ENCODE measurements at places on chromosomes 1 and 21. TPM values are rescaled to one million over a fixed set of nuclear protein-coding genes. Genes with fewer than 3 reads are reported as not detected.

NFASC gene
- total RNA-seq = 6.2 TPM

LPAR3 gene
- 2.3 TPM for total RNA-seq

SDC3 gene
- 59.1 TPM for total RNA-seq

CNTN2 gene
- not detected for total RNA-seq

TMEM81 gene
- 2.3 TPM for total RNA-seq

- DNase-seq = no peak
These were observed 102.5 kb upstream of the TARDBP start for GRCh38 chr1:10909697-10910680.

GRCh38 chr1:160978510-160978927 lies 23.9 kb upstream of the ITLN2 start:
- no peak for DNase-seq

GRCh38 chr1:200274116-200274515 lies 135.7 kb downstream of the ZNF281 start:
- DNase-seq = no peak

GRCh38 chr1:109765483-109765815 lies 1.7 kb upstream of the EPS8L3 start:
- no peak for DNase-seq

DNA sequence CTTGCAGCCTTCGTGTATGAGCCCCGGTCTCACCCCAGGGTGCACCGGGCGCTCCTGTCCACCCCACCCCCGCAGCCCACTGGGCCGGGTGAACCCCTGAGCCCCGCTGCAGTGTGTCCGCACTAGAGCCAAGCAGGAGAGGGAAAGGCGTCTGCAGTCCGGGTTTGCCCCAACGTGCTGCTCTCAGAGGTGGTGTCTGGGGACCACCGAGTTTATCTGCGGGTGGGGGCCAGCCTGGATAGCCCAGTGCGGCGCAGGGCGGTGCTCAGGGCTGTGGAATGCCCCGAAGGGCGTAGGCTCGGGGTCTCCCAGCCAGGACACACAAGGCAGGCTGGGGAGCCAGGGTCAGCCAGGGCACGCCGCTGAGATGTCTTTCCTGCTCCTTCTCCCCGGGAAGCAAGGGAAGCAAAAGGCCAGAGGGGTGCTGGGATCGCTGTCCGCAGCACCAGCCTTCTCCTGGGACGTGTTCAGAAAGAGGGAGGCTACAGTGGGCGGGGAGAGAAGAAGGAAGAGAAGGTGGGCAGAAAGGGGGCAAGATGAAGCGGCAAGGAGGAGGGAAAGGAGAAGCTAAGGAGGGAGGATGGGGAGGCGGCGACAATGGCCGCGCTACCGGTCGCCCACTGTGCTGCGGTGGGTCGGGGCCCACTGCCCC lies 56.6 kb downstream of the MAB21L3 start:
- no peak for DNase-seq

Measured in HFFc6 (cell line).